ENCODE measurements at places on chromosomes 3 and 15. TPM values are rescaled to one million over a fixed set of nuclear protein-coding genes. Genes with fewer than 3 reads are reported as not detected.

DNA sequence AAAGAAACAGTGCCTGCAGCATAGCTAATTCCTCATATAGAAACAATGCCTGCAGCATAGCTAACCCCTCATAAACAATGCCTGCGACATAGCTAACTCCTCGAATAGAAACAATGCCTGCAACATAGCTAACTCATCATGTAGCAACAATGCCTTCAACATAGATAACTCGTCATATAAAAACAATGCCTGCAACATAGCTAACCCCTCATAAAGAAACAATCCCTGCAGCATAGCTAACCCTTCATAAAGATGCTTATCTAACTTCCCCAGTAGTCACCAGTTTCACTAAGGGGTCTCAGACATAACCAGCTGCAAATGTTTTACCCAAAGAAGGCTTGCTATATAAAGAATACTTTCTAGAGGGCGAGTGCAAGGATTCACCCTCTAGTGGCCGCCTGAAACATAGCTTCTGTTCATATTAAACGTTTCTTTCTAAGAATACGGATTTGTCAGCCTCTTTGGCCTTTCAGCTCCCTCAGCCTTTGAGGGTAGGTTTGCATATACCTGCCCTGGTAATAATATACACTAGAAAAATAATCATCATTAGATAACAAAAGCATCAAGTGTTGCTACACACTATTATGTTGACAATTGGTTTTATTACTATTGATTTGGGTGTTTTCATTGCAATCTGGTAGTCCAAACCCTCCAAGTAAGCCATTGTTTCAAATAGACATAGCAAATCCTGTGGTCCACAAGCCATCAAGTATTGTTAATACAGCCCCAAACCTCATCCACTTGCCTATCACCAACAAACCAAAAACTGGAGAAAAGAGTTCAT is 44.4 kb upstream of the FAN1 start:
- no peak for DNase-seq

GRCh38 chr15:74826364-74826819 is at the start of gene CPLX3:
Gene CPLX3 (plus strand): TSS chr15:74826627. CDS start chr15:74826704, 77 bp downstream.
- DNase-seq: peak; percentile 75

Gene TNFAIP8L3
- 5.0 TPM for total RNA-seq

DNA sequence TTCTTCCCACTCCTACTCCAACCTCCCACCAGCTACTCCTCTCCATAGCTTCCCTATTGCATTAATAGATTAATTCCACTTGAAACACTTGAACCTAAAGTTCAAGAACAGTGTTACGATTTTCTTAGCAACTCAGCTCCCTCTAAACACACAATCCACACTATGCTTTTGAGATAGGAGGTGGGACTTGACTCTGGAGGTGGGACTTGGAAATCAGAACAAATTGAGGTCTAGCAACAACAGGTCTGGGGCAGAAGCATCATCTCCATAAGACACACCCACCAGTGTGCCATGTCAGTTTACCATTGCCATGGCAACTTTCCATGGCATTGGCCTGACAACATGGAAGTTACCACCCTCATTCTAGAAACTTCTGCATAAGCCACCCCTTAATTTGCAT is 336.5 kb upstream of the ALCAM start:
- DNase-seq: no peak

Gene ANKRD63
- total RNA-seq: not detected

GRCh38 chr3:55910543-55910942 is 423.4 kb upstream of the WNT5A start:
- no peak for DNase-seq

Gene LPP
- total RNA-seq: 645 TPM

GRCh38 chr15:74179101-74179841 is 5.8 kb downstream of the ISLR start:
- peak; percentile 55 for DNase-seq

DNA sequence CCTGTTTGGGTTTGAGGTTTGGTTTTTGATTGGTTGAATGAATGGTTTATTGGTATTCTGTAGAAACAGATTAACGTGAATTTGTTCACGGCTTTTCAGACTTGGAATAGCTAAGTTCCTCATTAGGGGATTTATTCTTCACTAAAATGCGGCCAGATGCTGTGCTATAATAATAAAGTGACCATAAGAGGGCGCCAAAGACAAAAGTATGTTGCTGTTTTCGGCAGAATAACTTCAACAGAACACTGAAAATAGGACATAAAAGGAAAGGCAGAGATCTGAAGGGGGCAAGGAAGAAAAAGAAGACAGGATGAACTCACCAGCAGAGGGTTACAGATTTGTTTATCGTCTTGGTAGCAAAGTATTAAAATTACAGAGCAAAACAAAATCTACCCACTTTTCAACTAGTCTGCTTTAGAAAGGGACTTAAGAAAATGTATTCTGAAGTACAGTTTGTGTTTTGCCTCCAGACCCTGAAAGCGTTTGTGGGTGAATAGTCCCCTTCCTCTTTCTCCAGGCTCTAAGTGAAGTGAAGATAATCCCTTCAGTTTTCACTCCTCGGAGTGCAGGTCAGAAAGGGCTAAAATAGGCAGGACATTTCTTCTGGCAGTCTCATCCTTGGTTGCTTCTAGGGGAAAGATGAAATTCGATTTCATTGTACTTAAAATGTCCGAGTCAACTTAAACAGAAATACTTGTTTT is 147.6 kb downstream of the IL20RB start:
- no peak for DNase-seq

Gene PLA2G4B
- 71.2 TPM for total RNA-seq
